NCI-H1436 (cell line): ENCODE measurements at places on chromosomes 2 and 18.

DNA sequence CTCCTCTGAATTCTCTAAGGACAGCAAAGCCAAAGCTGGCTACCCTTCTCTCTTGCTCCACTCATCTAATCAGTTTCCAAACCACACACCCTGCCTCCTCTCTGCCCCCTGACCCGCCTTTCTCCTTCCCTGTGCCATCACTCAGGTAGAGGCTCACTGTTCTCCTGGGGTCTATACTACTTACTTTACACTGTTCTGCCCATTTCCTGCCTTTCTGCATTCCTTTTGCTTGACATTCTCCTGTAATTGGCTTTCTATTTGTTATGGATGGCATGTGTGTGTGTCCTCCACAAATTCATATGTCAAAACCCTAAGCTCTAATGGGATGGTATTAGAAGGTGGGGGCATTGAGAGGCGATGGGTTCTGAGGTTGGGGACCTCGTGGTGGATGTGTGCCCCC is 675.2 kb upstream of the ID2 start:
- DNase-seq, result no peak

GRCh38 chr2:8304821-8305766 is 376.8 kb upstream of the ID2 start:
- DNase-seq, result no peak

GRCh38 chr2:168293766-168294165 is 46.4 kb upstream of the STK39 start:
- no peak for DNase-seq

DNA sequence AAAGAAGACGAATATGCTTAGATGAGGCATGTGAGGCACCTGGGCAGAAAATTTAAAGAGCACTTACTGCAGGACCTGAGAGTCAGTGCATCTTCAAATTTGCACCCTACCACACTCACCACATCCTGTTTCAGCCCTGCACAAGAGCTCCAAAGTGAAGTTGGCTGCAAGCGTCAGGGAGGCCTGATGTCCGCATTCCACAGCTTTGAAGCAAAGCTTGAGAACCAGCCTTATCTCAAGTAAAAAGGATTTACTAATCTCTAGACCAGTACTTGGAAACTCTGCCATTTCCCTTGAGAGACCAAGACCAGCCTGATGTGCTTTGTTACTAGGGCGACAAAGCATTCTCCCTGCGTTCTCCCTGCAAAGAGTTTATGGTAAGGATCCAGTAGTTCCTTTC is 3.4 kb upstream of the ASNSD1 start:
- no peak for DNase-seq

GRCh38 chr2:191676790-191677645 is 918 bp upstream of the NABP1 start:
- DNase-seq, result no peak

GRCh38 chr18:12960853-12961397 is 13.1 kb downstream of the SEH1L start:
- no peak for DNase-seq

DNA sequence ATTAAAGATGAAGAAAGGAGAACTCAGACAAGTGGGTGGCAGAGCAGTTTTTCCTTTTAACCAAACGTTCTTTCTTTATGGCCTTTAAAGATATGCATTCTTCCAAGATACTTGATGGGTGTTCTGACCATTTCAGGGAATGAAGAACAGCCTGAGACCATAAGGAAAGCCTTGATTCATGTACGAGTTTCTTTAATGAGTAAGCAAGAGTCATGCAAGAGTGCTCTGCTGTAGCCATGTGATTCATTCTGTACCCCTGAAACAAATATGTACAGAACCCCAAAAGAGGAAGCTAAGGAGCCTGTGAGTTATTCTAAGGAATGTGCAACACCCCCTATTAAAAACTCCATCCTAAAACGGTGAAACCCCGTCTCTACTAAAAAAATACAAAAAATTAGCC is 372.8 kb downstream of the MTX2 start:
- DNase-seq, result no peak

- DNase-seq, result no peak
Observed at GRCh38 chr18:902229-902628, 2.4 kb upstream of the ADCYAP1 start.

GRCh38 chr2:69565431-69565839 is 78.1 kb downstream of the AAK1 start:
- peak; percentile 37 for DNase-seq

- peak; percentile 61 for DNase-seq
Observed at GRCh38 chr2:20525041-20526035, 78.5 kb downstream of the RHOB start.

- DNase-seq, result no peak
Observed at GRCh38 chr2:23751747-23752265, 175.1 kb downstream of the ATAD2B start.

GRCh38 chr18:39799006-39799405 is 2156.0 kb upstream of the PIK3C3 start:
- DNase-seq, result no peak

DNA sequence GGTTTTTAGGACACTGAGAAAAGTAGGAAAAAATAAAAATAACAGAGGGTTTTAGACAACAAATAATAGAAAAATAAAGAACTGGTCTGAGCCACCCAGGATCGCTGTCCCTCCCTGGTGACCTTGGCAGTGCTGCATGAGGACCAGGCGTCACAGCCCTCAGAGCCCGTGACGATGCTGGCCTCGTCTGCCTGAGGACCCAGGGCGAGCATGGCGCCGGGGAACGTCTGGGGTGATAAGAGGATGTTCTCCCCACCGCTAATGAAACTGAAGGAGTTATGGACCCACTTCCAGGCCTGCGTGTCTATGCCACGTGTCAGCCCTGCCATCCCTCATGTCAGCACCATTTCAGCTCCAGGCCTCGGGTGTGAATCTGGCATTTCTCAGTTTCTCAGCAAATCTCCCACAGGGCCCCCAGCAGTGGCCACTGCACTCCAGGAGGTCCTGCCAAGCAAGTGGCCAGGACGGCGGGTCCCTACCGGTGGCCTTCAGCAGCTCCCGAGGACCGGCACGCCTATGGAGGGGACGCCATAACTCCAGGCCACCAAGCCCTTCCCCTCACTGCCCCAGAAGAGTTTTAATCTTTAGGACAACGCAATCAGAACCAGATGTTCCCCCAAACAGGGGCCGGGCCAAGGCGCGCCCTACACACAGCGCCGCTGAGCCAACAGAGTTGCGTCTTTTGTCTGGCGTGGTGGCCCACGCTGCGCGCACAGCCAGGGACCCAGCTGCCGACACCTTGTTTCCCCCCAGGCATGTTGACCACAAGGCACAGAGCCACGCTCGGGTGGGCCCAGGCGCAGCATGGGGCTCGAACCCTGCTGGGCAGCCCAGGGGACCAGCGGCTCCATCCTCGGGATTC is 179.7 kb downstream of the TWIST2 start:
- DNase-seq, result no peak

DNA sequence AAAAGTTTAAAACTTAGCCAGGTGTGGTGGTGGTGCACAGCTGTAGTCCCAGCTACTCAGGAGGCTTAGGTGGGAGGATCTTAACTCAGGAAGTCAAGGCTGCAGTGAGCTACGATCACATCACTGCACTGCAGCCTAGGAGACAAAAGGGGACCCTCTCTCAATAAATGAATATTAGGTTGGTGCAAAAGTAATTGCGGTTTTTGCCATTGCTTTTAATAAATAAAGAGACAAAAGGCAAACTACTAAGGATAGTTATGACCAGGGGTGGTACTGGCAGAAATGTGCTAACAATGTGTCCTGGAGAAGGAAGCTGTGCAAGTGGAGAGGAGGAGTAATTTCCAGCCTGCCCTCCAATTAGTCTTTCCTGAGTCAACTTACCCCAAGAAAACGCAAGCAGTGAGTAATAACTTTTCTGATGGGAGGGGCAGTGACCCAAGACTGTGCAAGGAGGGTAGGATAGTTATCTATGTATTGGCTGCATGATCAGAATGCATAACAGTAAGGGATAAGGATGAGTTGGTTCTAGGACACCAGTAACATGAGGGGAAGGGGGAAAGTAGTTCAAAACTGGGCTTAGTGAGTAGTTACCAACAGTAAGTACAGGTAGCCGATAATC is 1.5 kb downstream of the EXOC6B start:
- DNase-seq, result no peak
